Activated CD4-positive, alpha-beta T cell treated with anti-CD3 and anti-CD28 coated beads, Interleukin-2, amount 10 ng/mL, durations not matched to agents 24 days and 14 days (primary cell): ENCODE measurements at places on chromosomes 1 and 21. TPM values are rescaled to one million over a fixed set of nuclear protein-coding genes. Genes with fewer than 3 reads are reported as not detected.

GABRD gene
- total RNA-seq = not detected in 2 replicates

TFAP2E gene
- 0.38 and 0.49 TPM in 2 replicates for total RNA-seq

TAS1R3 gene
- total RNA-seq = 0.28 and 0.38 TPM in 2 replicates

LRRC71 gene
- total RNA-seq = not detected in 2 replicates

VCAM1 gene
- total RNA-seq = not detected in 2 replicates

MINDY1 gene
- 11.5 and 12.5 TPM in 2 replicates for total RNA-seq

SYTL1 gene
- total RNA-seq = 29.7 and 29.8 TPM in 2 replicates

ELF3 gene
- 0.14 and 0.68 TPM in 2 replicates for total RNA-seq

NMNAT2 gene
- total RNA-seq = not detected in 2 replicates

GPR153 gene
- total RNA-seq = 1.3 and 1.7 TPM in 2 replicates
